ENCODE measurements at places on chromosomes 4 and X.

DNA sequence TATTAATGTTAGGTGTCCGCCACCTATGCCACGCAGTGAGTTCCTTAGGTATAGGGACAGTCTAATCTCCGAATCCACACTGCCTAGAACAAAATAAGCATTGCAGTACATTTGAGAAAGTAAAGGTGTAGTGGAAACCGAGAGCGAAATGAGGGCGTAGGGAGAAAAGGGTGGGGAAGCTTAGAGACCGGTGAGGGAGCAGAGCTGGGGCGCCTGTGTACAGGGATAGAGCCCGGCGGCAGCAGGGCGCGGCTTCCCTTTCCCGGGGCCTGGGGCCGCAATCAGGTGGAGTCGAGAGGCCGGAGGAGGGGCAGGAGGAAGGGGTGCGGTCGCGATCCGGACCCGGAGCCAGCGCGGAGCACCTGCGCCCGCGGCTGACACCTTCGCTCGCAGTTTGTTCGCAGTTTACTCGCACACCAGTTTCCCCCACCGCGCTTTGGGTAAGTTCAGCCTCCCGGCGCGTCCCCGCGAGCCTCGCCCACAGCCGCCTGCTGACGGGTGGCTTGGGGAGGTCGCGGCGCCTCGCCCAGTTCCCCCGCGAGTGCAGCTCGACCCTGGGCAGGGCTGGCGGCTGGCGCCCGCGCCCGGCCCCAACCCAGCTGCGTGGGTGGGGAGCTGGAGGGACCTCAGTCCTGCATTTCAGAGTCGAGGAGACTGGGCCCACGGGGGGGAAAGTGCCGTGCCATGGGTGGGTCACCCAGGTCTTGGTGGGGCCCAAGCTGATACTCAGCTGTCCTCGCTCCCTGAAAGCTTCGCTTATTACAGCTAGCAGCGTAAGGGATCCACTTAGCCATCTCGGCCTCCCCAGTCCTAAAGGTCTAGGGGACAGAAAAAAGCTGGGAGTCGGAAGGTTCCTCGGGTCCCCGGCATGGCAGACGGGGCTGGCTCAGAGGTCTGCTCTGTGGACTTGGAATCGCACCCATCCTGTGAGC lies at the start of gene ANXA3:
Gene ANXA3 (plus strand): TSS at position 351 of the 932 bp plus-strand sequence. CDS start 2,704 bp downstream, outside the sequence.
- no peak for DNase-seq

- DNase-seq: peak; percentile 57
These were observed 33.6 kb upstream of the TAPT1 start for GRCh38 chr4:16259889-16260246.

GRCh38 chrX:49187028-49187394 lies 838 bp upstream of the PRICKLE3 start:
- DNase-seq: no peak

GRCh38 chr4:3462790-3463415 lies at the start of gene DOK7:
Gene DOK7, plus strand, starts transcription at chr4:3463306. Its CDS starts 70 bp downstream, at chr4:3463376.
- no peak for DNase-seq

- DNase-seq: no peak
These were observed 40.3 kb downstream of the MAML3 start for GRCh38 chr4:140113653-140114052.

All from putamen (tissue), 1 donor.